ENCODE measurements at places on chromosomes 4 and X.

DNA sequence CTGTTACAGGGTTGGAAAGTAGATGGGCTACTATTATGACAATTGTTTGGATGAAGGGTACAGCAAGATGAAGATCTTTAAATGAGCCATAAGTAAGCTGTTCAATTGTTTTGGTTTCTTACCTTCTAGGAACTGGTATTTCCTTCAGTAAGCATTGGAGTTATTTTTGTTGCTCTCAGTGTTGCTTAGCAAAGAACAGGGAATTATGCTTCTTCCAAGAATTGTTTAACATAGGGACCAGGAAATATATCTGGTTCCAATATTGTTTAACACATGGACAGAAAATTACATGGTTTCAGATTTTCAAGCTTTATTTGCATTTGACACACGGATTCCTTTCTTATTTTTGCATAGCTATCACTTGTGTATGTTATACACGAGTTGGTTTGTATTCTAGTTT, 1999.0 kb downstream of the ARAP2 start:
- DNase-seq = no peak

GRCh38 chrX:22395372-22395771, 122.7 kb downstream of the CBLL2 start:
- DNase-seq = no peak

DNA sequence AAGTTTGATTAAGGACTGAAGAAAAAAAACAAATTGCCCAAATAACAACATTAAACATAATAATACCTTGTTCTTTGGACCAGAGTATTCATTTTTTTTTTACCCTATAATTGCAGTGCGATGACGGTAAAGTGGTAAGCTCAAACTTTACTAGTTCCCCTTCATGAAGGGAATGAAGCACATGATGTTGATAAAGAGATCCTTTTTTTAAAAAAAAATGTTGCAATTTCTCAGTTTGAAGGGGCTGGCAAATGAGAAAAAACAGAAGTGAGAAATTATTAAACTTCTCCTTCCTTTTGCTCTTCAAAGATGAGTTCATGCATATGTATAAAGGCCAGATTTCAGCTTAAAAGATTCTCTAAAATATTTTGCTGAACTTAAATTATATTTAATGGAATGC, 231.7 kb downstream of the C4orf33 start:
- DNase-seq = peak; percentile 92

GRCh38 chrX:64395568-64395929, 297 bp upstream of the MTMR8 start:
- no peak for DNase-seq

DNA sequence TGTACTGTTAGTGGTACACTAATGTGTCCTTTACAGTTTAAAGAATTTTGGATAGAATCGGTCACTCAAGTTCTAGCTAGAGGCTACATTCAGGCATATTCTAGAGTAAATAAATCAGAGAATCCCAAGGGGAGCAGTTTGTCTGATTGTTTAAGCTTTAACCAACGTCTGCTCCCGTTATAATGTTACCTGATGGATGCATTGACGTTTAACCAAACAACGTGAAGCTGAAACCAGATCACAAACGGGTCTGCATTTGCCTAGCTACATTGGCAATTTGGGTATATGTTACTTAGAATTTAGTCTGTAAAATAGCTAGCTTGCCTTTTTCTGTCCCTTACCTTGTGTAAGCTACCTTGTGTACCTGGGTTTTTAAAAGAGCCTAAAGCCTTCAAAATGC, 1.6 kb downstream of the PI4K2B start:
- no peak for DNase-seq

DNA sequence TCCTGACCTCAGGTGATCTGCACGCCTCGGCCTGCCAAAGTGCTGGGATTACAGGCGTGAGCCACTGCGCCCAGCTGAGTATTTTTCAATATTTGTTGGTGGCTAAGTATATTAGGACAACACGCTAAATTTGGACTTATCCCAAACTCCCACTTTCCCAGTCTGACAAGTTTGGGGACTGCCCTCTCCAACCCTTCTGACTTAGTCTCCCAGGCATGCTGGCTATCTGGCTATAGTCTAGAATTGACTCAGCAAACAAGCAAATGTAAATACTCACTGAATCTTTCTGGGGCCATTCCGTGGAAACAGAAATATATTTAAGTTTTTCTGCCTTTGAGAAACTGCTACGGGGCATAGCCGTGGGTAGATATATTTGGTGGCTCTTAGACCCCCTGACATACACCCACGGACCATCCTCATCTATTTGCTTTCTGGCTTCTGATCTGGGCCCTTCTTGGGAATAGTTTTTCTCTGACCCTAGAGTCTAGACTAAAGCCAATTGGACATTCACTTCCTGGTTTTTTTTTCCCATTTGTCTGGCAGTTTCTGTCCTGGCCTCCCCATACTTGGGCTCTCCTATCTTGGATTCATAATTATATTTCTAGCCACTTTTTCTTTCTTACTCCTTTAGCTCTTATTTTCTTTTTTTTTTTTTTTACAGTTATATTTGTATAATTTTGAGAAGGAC, 11.3 kb upstream of the DOCK11 start:
- no peak for DNase-seq

DNA sequence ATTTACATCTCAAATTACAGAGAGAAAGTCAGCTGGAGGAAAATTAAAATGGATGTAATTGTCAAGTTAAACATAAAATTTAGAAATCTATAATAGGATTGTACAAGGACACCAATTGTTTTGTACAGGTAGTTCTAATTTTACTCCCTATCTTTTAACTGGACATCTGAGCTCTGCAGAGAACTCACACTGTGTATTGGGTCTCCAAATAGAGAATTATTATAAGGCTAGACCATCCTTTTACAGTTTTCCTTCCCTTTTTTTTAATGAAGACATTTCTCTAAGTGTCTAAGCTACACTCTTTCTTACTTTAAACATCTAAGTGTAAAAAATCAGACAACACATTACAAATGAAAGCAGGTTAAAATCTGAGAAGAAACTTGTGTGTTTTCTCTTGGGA, 78.4 kb upstream of the GC start:
- no peak for DNase-seq

GRCh38 chr4:36385951-36386571, 104.6 kb downstream of the DTHD1 start:
- peak; percentile 85 for DNase-seq

DNA sequence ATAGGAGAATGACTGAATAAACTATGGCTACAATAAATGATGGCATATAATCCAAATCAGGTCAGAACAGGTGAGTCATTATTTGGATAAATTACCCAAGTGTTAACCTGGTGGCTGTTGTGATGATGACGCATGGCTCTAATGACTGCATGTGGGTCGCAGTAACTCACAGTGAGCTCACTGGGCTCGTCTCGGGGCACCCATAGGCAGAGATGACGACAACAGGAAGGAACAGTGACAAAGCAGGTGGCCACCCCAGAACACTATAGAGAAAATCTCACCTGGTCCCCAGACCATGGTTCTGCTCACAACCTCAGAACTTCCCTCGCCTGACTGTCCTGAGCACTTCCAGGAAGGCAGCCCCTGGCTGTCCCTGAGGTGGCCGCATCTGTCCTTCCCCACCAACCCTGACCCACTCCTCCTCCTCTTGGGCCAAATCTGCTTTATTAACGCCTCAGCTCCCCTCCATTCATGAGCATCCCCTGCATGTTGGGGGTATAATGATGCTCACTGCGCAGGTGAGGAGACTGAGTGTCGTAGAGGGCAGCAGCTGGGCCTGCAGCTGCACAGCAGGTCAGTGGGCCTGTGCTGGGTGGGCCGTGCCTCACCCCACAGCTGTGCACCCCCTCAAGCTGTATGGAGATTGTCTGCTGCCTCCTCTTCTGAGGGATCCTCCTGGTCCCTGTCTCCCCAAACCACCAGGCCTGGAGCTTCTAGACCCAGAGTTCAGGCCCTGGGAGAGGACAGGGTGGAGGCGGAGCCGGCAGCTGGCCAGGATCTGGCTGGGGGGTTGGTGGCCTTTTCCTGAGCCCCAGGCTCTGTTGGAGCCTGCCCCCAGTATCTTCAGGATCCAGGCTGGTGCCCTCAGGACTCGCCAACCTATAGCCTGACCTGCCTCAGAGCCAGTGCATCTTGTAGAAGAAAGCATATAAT, 30.9 kb upstream of the FAM156A start:
- DNase-seq = no peak

GRCh38 chr4:112604589-112604988, 32.1 kb downstream of the ZGRF1 start:
- DNase-seq = peak; percentile 42

DNA sequence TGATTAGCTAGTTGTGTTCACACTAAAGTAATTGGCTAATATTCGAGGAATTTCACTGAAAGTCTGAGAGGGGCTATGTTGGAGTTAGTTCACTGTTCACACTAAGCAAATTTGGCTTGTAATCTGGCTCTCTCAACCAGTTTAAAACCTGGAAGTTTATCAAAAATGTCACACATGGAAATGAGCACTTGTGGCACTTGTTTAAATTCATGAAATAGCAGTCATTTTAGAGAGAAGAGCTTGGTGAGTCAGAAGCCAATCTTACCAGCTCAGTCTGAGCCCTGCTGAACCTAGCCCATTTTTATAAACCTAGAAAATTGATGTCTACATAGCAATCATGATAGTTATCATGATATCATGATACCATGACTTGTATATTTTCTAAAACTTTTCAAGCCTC, 90.7 kb upstream of the JADE1 start:
- DNase-seq = no peak

DNA sequence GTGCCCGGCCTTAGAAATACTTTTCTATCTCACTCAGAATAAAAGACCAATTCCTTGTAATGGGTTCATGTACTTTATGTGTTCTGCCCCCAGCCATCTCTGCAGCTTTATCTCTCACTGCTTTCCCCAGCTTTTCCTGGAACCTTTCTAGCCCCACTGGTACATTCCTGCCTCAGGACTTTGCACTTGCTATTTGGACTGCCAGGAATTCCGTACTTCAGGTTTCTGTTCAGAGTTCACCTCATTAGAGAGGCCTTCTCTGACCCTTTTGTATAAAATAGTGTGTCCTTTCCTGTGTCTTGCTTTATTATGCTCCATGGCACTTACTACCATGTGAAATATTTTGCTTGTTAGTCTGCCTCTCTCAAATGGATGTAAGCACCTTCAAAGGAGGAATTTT, 112.5 kb downstream of the PDLIM5 start:
- DNase-seq = no peak

DNA sequence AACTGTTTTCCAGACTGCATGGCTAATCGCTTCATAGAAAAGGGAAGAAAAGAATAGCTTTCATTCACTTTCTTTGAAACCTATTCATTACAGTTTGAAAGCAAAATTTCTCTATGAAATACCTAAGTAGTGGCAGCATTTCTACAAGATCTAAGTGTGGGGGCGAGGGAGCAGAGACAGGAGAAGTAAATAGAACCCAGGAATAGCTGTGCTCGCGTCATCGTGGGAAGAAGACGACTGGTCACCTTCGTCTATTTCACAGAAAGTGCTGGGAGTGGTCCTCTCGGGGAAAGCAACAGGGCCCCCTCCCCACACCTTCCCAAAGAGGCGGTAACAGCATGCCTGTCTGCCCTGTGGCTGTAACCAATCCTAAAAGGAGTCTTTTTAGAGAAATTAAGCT, 169.9 kb upstream of the NOCT start:
- no peak for DNase-seq

DNA sequence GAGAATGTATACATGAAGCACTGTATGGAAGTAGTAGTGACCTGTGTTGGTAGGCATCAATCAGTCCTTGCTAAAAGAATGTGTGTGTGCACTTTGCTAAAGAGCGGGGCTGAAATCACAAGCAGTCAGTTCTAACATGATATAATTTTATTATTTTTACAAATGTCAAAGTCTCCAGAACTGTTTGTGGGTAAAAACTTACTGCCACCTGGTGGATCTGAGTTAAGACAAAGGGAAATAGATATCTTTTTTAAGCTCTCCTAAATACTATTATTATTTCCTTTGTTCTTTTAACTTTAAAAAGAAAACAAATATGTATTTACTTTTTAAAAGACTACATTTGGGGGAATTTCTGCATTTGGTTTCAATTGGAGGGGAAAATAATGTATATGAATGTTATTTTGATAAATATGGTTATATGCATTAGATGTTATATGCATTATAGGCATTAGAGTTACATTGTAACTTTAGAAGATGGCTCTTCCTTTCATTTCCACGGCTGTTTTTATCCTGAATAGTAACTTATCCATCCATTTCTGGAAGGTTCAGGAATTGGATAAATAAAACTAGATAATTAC, 7.8 kb upstream of the CLOCK start:
- DNase-seq = no peak

DNA sequence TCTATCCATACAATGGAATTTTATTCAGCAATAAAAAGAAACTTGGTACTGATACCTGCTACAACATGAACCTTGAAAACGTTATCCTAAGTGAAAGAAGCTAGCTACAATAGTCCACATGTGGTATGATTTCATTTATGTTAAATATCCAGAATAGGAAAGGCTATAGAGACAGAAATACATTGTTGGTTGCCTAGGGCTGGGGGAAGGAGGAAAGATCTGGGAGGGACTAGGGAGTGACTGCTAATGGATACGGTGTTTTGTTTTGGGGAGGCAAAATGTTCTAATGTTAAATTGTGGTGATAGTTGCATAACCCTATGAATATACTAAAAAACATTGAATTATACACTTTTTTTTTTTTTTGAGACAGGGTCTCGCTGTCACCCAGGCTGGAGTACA, 141.1 kb upstream of the ARX start:
- no peak for DNase-seq

GRCh38 chr4:140069066-140069465, 84.9 kb downstream of the MAML3 start:
- peak; percentile 56 for DNase-seq
